ENCODE measurements at places on chromosomes 5 and 9. TPM values are rescaled to one million over a fixed set of nuclear protein-coding genes. Genes with fewer than 3 reads are reported as not detected.
A peak's percentile ranks its signal among the peaks of the same experiment; 100 is the strongest.

DNA sequence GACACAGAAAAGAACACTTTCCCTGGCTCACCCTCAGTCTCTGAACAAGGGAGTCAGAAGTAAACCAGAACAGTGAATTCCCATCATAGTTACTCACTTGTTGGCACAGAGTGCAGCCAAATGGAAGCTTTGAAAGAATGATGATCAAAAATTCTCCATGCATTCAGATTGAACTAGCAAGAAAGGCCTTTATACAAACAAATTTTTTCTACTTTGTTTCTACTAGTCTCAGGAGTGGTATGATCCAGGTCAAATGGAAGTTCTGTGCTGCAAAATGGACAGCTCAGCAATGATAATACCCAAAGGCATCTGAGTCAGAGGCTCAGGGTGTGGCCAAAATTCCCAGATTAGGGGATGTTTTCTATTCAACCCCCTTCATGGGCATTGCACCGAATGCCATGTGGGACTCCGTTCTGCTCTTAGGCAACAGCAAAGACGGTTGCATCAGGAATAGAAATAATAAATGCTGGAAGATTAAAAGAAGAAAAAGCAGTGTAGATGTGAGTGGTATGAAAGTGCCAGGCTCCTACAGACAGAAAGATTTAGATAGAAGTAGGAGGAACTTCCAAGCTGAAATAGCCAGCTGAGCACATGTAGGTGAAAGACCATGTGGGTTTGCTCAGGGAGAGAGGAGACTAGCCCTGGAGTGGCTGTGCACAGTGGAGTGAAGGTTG, 24.0 kb upstream of the ASPN start:
- peak; percentile 79 for DNase-seq

GRCh38 chr5:82858151-82859025, 218.8 kb downstream of the TMEM167A start:
- no peak for DNase-seq

DNA sequence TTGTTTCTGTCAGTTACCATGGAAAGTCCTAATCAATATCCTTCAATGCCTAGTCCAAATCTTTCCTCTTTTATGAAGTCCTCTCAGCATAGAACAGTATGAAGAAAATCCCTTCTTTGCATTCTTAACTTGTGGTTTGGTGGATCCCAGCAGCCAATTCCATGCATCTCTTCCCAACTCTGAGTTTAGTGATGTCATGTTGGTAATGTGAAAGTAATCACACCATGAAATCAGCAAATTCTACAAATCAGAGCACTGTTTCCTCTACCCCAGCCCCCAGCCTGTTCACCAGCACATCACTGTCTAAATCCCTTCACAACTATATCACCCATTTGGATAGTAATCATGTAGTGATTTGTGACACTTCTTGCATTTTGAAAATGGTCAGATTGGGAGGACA, 4.7 kb upstream of the C1QTNF2 start:
- DNase-seq: no peak

The KLHL3 gene
- total RNA-seq: 0.47 TPM

The NOTCH1 gene
- total RNA-seq: 11.4 TPM

The LRRC19 gene
- total RNA-seq: not detected

Data from HT1080 (cell line).